Stimulated activated CD4-positive, alpha-beta T cell treated with anti-CD3 and anti-CD28 coated beads, Interleukin-1b, Interleukin-23, amount 100 ng/mL, for 1 hour (primary cell): ENCODE measurements at places on chromosomes 7 and 10.

DNA sequence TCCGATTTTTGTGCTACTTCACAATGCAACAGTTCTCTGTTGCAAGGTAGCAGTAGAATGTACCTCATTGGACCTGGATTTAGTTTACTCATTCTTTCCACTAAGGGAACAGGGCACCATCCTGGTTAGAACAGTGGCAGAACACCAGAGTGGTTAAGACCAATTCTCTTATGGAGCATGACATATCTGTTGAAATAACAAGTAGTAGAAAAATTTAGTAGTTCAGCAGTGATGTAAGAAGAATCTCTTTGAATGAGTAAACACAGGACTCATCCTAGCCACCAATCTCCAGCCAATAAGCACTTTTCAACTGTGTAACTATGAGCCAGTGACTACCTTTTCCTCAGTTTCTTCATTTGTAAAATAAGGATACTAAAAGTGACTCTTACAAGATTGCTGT, 2.4 kb downstream of the ANKRD22 start:
- no peak for DNase-seq

DNA sequence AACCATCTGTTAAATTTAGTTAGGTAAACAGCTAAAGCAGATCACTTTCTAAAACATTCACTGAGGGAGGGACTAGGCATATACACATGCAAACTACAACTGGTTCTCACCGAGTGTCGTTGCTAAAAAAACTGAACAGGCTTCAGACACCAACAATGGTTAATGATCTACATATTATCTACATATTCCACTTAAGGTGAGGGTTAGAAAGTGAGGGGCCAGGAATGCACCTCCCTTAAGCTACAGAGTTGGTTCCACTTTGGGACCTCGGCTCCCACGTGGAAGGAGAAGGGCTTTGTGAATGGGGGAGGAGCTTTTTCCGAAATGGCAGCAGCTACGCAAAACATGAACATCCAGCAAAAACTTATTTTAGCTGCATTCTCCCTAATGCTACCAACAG, 5.8 kb downstream of the CTBP2 start:
- no peak for DNase-seq

GRCh38 chr7:150897502-150898474, 45.5 kb downstream of the AOC1 start:
- no peak for DNase-seq

DNA sequence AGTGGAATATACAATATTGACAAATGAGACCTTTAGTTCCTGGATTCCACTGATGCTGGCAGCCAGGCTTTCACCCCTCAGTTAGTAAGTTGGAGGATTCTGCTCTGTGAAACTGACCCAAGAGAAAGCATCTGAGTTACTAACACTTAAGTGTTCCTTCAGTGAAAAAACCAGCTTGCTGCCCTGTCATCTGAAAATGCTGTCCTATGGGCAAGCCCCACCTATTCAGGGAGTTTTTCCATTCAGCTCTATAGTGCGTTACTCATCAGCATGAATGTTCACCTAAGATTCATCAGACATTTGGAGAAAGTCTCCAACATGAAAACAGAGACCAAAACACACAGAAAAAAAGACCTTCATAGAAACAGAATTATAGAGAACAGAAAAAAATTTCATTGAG, 37.9 kb downstream of the PRPF18 start:
- no peak for DNase-seq

GRCh38 chr10:6535156-6535764, 44.8 kb downstream of the PRKCQ start:
- DNase-seq = no peak

DNA sequence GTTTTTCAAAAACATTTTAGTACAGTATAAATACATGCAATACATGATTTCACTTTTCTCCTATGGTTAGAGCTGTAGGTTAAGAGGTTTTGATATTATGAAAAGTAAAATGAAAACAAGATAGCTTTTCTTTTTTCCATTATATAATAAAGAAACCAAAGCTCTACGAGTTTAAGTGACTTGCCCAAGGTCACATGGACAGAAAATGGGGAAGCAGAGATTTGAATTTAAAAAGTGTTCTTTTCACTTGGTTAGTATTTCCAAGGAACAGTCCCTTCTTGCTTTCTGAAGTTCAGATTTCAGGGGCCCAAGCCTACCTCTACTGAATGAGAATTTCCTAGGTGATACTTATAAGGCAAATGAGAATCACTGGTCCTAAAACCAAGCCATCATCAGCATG, 13.2 kb upstream of the MAP3K8 start:
- no peak for DNase-seq
